ENCODE measurements at places on chromosomes 2 and 18.
A peak's percentile ranks its signal among the peaks of the same experiment; 100 is the strongest.

GRCh38 chr2:167005096-167005495 lies 116.8 kb downstream of the XIRP2 start:
- DNase-seq = no peak

GRCh38 chr2:54630858-54631497 lies 92.5 kb upstream of the EML6 start:
- no peak for DNase-seq

- DNase-seq = no peak
These were observed 299.0 kb upstream of the FBXO11 start for GRCh38 chr2:48205137-48205798.

DNA sequence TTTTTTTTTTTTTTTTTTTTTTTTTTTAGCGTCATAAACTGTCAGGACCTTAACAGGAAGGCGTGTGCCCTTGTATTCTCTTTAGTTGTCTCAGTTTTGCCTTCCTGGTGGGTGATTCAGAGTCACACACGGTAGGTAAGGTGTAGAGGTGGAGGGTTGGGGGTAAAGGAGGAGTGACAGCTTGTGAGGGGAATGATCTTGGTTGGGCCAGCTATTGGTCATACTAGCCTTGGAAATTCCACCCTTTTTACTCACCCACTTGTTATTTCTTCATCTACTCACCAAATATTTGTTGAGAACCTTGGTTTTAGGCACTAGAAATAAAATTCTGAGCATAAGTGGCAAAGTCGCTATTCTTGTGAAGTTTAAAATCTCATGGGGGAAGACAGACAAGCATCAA lies 22.2 kb downstream of the SMIM21 start:
- no peak for DNase-seq

- DNase-seq = no peak
These were observed 61.3 kb downstream of the IL1R2 start for GRCh38 chr2:102053096-102053495.

DNA sequence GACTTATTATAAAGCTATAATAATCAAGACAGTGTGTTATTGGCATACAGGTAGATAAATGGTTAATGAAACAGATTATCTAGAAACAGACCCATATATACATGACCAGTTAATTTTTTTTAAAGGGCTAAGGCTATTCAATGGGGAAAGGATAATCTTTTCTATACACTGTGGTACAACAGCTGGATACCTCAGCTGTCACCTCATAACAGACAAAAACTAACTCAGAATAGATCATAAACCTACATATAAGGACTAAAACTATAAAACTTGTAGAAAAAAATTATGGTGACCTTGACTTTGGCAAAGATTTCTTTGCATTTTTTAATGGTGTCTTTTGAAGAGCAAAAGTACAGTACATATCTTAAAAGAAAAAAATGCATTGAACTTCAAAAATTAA lies 30.2 kb downstream of the MAP3K2 start:
- no peak for DNase-seq

GRCh38 chr18:7174344-7175095 lies 56.4 kb upstream of the LRRC30 start:
- DNase-seq = no peak

DNA sequence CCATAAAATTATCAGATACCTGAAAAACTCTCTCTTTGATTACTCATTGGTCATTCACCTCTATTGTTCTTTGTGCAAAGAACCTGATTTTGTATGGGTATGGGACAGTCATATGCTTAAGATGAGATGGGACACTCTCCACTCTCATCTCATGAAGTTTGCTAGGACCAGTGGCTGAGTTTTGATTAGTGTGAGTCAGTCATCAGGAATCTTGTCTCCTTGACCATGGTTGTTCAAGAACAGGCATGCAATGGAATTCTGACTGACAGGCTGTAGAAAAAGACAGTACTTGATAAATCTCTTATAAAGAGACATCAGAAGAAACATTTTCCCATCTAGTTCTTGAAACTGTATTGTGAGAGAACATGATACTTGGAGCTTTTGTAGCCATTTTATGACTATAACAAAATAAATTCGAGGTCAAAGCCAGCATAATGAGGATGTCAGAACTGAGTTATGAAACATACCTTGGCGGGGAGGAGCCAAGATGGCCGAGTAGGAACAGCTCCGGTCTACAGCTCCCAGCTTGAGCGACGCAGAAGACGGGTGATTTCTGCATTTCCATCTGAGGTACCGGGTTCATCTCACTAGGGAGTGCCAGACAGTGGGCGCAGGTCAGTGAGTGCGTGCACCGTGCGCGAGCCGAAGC lies 367.0 kb downstream of the NR4A2 start:
- DNase-seq = no peak

DNA sequence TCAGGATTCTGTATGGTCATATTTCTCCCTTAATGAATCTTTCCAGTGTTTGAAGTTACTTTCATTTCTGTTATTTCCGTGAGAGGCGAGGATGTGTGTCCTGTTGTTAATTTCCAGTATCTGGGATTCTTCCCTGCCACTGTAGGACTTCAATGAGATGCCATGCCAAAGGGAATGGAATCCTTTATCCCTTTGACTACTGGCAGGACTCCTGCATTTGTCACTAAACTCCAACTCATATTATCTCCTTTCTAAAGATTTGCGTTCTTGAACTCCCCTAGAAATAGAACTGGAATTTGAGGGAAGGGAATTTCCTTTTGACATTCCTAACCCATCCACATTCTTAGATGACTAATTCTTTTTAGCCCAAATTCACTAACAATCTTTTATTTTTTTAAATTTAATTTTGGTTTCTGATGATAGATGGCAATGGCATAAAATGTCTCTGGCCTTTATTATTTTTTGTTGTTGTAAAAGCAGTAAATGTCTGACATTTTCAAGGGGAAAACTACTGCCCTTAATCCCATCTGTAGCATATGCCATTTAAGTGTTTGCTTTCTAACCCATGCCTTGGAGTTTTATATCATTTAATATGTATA lies 87.8 kb upstream of the EML6 start:
- DNase-seq = no peak

DNA sequence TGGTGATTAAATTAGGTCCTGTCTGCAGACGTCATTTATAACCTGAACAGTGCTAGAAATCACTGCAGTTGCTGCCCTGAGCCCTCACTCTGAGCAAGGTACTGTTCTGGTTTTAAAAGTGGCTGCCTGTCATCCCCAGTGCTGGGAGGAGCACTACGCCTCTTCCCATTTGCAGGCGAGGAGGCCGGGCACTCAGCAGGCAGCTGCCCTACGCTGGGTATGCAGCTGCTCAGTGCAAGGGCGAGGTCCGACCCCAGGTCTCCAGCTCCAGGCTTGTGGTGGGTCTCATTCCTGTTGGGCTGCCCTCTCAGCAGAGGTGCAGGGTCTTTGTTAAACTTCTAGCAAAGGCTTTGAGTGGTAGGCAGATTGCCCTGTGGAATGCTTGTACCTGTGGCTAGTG lies 15.7 kb downstream of the CNDP2 start:
- DNase-seq = no peak

GRCh38 chr2:126804347-126804746 lies 94.3 kb upstream of the TEX51 start:
- DNase-seq = no peak

DNA sequence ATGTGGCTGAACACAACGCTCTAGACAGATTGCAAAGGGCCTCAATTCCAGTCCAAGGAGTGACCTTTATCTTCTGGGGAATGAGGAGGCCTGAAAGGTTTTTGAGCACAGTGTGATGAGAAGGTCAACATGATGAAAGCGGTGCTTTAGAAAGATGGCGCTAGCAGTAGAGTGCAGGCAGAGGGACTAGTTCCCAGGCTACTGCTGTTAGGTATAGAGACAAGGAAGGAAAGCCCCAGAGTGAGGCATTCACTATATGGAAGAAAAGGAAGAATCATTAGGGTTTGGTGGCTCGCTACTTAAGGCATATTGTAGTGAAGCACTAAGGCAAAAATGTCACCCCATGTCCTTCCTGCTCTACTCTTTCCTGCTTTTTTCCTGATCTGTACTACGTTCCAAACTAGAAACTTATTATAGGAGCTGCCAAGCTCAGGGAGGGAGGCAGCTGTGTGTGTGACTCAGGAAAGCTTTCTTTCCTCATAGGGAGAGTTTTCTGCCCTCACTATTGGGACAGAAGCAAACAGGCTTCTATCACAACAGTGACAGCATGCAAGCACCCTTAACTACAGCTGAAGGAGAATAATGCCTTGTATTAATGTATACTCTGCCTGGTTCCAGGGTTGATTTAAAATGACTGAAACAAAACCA lies 160.8 kb upstream of the CAVIN2 start:
- no peak for DNase-seq

- no peak for DNase-seq
These were observed 114.2 kb downstream of the SRBD1 start for GRCh38 chr2:45496869-45497268.

- no peak for DNase-seq
These were observed 59.2 kb upstream of the KLF7 start for GRCh38 chr2:207224791-207225482.

GRCh38 chr2:102185347-102185746 lies 1.5 kb upstream of the IL1RL2 start:
- DNase-seq = no peak

DNA sequence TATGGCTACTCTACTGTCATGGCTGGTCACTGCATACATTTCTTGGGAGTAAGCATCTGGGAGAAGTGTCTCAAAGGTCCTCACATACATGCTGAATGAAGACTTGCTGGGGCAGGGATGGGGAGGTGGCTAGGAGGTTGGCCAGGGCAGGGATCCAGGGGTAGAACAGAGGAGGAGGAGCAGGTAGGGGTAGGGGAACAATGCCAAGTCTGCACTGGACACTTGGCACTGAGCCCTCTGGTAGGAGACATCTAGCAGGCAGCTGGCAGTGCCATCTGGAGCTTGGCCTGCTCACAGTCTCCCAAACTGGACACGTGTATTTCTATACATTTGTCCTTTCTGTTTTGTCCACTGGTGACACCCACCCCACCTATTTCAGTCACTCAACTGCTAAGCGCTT lies 62.7 kb upstream of the REV1 start:
- no peak for DNase-seq

DNA sequence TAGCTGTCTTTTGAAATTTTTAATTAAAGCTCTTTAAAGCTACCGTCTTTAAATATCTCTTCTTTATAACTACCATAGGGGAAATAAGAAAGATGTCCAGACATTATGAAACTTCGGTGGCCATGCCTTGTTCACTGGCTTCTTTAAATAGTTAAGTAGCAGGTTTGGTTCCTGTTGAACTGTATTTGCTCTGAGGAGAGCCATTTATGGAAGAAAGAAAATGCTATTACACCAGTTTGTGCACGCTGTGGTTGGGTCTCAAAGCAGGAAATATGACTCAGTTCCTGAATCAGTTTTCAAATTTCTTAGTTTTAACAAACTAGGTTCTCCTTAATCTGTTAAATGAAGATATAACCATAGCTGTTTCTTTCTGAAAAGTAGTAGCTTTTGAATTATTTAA lies 12.2 kb downstream of the ARPC2 start:
- DNase-seq = no peak

GRCh38 chr2:144233733-144234541 lies 286.0 kb downstream of the ZEB2 start:
- no peak for DNase-seq

- no peak for DNase-seq
These were observed 208.4 kb downstream of the DYSF start for GRCh38 chr2:71661782-71662181.

GRCh38 chr2:200752835-200753234 lies 58.9 kb upstream of the BZW1 start:
- no peak for DNase-seq

- DNase-seq = no peak
These were observed 170.1 kb upstream of the KYNU start for GRCh38 chr2:142707318-142707717.

DNA sequence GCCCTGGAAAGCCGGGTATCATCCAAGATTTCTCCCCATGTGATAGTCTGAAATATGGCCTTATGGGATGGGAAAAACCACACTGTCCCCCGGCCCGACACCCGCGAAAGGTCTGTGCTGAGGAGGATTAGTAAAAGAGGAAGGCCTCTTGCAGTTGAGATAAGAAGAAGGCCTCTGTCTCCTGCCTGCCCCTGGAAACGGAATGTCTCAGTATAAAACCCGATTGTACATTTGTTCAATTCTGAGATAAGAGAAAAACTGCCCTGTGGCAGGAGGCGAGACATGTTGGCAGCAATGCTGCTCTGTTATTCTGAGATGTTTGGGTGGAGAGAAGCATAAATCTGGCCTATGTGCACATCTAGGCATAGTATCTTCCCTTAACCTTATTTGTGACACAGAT lies 26.8 kb downstream of the RUFY4 start:
- no peak for DNase-seq

GRCh38 chr2:146503366-146503765 lies 1341.5 kb upstream of the ACVR2A start:
- no peak for DNase-seq

GRCh38 chr2:3787768-3788167 lies 84.4 kb downstream of the DCDC2C start:
- no peak for DNase-seq

GRCh38 chr2:211798868-211799267 lies 739.7 kb downstream of the ERBB4 start:
- DNase-seq = no peak

DNA sequence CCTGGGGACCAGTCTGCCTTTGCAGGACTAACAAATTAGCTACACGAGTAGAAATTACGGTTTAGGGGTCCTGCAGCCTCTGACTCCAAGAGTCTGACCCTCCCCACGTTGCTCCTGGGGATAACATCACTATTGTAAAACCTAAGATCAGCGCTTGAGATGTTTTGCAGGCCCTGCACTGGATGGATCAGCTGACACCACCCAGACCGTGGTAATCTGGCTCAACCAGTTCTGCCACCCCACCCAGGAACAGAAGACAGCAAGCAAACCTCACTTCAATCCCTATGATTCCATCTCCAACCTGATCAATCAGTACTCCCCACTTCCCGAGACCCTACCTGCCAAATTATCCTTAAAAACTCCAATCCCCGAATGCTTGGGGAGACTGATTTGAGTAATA lies 31.7 kb downstream of the NGEF start:
- DNase-seq = no peak

GRCh38 chr18:65750389-65751154 lies at the start of gene CDH7:
CDH7 (plus strand) TSS chr18:65751012; CDS start chr18:65762843, 11,831 bp downstream.
- no peak for DNase-seq

DNA sequence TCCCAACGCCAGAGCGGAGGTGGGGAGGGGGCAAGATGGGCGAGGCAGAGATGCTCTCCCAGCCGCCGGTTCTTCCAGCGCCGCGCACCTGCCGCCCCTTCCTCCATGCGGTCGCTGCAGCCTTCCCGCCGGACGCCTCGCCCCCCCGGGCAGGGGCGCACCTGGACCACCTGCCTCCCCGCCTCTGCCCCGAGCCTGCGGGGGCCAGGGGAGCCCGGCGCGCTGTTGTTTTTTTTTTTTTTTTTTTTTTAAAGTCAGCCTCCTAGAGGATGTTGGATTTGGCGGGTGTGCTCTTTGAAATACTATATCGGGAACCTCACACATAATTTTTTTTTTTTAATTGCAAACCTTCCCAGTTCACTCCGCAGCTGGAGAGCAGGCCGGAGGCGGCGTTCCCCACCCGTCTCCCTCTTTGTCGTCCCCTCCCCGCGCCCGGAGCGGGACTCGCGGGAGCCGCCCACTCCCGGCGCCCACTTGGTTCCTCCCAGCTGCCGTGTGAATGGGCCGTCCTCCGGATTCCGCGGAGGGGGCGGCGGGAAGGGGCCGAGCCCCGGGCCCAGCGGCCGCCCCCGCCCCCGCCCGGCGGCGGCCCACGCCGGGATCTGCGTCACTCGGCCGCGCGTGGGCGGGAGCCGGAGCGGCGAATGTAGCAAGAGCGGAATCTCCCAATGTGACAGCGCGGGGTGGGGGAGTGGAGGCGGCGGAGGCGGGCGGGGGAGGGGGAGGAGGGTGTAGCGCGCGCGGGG lies 421 bp upstream of the NAB1 start:
- DNase-seq = peak; percentile 72

All from right renal cortex interstitium (tissue), 3 donors.